Fibroblast of upper back skin (primary cell): ENCODE measurements at places on chromosomes 2 and 18.

- DNase-seq = no peak
Observed at GRCh38 chr18:26556573-26556972, 8.2 kb upstream of the KCTD1 start.

GRCh38 chr2:191374366-191374765, 129.2 kb downstream of the MYO1B start:
- DNase-seq = no peak

GRCh38 chr2:200767111-200767885, 44.4 kb upstream of the BZW1 start:
- DNase-seq = no peak

DNA sequence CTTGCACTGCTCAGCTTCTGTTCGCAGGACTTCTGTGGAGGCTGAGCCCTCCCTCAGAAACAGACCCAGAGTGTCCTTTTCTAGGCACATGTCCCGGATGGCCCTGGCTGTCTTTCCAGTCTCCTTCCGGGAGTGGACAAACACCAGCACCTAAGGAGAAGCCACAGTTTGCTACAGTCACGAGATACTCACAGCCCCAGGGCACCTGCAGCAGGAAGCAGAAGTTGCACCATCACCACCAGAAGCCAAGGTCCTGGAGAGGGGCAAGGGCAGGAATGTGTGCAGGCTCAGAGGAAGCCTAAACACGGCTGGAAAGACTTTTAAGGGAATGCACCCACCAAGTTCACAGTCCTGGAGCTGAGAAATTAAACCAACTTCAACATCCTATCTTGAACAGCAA, 13.6 kb downstream of the SNRNP200 start:
- DNase-seq = no peak

- no peak for DNase-seq
Observed at GRCh38 chr18:10038268-10038667, 124.5 kb downstream of the VAPA start.

- DNase-seq = no peak
Observed at GRCh38 chr18:11951390-11951851, 29.9 kb upstream of the IMPA2 start.

DNA sequence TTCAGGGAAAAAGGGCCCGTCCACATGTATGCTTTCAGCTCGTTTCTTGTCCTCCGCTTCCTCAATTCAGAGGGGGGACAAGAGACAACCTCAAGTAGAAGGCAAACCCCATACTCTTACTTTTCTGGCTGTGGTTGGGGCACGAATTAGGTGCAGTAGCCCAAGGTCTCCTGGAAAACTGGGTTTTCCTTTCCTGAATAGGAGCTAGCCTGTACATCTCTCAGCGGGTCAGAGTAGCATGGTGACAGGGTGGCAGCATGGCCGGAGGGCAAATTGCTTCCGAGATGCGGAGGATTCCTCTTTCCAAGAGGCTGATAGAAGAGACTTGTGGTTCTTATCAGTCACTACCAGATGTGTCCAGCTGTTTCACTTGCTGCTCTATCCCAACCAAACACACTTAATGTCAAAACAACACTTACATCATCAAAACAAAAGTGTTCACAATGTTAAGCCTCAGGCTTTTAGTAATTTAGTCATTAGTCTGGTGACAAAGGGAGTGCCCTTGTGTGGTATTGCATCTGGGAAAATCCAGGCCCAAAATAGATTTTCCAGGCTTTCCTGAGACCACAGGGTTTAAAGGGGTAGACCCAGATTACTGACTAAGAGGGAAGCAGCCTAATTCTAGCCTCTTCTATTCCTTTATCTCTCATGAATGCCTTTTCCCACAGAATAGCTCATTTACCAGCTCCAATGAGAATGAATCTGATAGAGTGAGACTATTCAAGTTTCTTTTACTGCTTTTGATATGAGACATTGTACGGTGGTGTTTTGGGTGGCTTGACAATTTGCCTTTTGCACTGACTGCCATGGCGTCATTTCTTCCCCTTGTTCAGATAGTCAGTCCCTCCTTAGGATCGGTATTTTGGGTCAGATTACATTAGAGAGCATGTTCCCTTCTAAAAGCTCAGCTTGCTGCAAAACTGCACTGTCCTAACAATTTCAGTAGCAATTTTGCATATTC, 162.0 kb downstream of the LTBP1 start:
- peak; percentile 28 for DNase-seq

- DNase-seq = no peak
Observed at GRCh38 chr18:39149211-39149806, 1583.7 kb upstream of the CELF4 start.

DNA sequence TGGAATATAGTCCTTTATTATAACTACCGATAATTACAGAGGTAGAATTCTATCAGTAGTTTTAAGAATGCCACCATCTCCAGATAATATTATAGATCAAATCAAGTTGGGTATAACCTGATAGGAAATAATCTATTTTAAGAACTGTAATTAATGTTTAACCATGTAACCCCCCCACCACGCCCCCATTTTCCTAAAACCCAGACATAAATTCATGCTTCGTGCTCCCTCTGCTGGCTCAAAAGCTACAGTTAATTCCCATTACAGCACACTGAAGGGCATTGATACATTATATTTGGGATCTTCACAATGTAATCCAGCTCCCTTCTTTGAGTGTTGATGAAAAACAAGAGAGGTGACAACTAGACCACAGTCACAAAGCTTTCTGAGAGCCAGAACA, 228.0 kb upstream of the SMAD7 start:
- DNase-seq = peak; percentile 34

DNA sequence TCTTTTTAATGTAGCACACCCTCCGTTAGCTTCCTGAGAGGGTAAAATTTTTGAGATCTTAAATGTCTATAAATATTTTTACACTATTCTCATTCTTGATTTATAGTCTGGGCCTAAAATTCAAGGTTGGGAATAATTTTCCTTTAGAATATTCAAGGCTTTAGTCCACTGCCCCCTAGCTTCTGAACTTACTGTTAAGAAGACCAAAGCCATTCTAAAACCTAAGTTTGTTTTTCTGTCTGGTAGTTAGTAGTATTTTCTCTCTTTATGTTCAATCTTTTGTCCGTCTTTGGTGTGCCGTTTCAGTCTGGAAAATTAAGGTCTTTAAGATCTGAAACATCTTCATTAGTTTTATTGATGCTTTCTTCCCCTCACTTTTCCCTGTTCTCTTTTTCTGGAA, 14.5 kb downstream of the OSBPL6 start:
- DNase-seq = no peak

DNA sequence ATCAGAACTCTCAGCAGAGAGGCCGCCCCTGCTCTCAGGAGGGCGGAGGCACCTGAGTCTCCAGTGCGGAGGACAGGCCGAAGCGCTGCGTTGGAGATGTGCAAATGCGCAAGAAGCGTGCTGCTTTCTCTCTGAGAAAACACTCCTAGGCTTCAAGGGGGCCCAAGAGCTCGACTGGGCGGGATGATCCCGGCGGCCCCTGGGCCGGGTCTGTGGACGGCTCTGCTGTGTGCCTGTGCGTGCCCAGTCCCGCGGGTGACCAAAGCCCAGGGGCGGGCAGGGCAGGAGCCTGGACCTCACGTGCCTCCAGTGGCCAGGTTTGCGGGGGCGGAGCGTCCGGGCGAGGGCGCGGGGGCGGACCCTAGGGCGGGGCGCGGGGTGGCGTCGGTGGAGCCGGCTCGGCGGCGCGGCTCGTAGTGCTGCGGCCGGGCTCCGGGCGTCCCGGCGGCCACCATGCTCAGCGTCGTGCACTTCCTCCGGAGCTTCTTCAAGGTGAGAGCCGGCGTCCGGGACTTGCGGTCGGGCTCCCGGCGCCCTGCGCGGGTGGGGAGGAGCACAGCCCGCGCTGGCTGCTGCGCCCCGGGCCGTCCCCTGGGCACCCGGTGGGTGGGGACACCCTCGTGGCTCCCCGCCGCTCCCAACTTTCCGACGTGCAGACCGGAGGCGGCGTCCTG, at the start of gene ARHGEF4:
Gene ARHGEF4 (plus strand): TSS at position 414 of the 674 bp plus-strand sequence. CDS start 40 bp downstream, at position 454.
- DNase-seq = no peak

DNA sequence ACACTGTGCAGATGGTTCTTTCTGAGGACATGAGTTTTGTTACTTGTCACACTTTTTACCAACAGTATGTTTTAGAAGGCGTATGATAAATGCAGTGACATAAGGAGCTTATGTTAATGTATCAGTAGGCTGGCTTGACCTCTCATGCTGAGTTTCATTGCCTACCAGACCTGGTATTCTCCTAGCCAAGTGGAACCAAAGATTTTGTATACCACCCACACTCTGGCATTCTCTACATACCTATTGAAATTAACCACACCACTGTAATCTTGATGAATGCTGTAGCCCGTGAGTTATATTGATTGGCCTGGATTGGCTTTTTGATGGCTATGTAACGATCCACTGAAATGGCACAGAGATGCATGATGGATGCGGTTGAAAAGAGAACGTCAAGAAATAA, 11.4 kb downstream of the HTR2B start:
- DNase-seq = no peak

GRCh38 chr2:112644933-112645309, 818 bp upstream of the SLC20A1 start:
- no peak for DNase-seq

- no peak for DNase-seq
Observed at GRCh38 chr18:12779043-12779442, 76.2 kb downstream of the PSMG2 start.

- no peak for DNase-seq
Observed at GRCh38 chr2:12807907-12808810, 91.4 kb downstream of the TRIB2 start.

GRCh38 chr2:220071696-220072095, 444.3 kb downstream of the SLC4A3 start:
- no peak for DNase-seq
